NCI-H774 (cell line): ENCODE measurements at places on chromosomes 13 and 19.

- DNase-seq, result no peak
These were observed 19.4 kb downstream of the MLLT1 start for GRCh38 chr19:6260376-6260775.

DNA sequence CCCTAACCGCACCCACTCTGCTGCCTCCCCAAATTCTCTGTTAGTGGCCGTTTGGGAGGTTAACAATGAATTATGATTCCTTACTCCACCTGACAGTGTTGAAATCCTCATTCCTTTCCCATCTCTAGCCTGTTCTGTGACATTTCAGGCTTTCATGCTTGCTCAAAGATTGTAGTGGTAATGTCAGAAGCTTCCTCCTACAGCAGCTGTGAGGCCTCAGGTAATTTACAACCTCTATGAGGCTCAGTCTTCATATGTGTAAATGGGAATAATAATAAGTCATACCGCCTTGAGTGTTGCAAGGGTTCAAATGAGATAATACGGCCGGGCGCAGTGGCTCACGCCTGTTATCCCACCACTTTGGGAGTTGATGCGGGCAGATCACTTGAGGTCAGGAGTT lies 977 bp upstream of the SLC1A5 start:
- DNase-seq, result no peak

DNA sequence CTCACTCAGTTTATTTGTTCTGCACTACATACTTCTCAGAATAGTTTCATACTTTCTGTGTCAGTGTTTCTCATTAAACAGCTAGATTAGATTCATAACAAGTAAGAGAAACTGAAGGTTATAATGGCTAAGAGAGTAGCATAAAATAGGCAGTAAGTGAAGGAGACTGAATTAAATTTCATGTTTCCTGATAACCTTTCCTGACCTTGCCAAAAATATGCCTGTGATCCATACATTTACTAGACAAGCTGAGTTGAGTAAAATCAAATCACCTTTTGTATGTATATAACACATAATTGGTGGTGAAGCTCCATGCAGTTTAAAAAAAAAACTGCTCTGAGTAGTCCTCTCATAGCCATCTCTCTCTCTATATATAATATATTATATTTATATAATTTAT lies 545.3 kb upstream of the PCDH20 start:
- DNase-seq, result no peak

DNA sequence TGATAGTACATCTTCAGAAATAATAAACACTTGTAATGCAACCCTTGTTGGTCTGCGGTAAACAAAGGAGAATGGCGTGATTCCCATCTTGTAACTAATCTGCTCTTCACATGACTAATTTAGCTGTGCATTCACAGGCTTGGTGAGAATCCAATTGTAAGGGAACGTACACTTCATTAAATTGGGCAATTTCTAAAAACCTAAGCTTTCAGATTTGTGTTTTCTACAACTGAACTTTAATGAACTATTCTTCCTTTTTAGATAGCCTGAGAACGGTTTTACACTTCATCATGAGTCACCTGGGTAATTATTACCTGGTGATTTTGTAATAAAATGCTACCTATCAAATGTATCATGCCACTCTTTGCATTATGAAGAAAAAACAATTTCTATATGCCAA lies 306.9 kb downstream of the KLF5 start:
- no peak for DNase-seq

DNA sequence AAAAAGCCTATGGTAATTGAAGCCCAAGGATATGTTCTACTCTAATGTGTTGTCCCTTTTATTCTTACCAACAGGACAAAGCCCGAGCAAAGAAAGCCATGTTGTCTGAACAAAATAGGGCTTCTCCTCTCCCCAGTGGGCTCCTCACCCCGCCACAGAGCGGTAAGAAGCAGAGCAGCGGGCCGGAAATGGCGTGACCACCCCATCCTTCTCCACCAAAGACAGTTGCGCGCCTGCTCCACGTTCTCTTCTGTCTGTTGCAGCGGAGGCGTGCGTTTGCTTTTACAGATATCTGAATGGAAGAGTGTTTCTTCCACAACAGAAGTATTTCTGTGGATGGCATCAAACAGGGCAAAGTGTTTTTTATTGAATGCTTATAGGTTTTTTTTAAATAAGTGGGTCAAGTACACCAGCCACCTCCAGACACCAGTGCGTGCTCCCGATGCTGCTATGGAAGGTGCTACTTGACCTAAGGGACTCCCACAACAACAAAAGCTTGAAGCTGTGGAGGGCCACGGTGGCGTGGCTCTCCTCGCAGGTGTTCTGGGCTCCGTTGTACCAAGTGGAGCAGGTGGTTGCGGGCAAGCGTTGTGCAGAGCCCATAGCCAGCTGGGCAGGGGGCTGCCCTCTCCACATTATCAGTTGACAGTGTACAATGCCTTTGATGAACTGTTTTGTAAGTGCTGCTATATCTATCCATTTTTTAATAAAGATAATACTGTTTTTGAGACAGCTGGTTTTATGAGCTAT lies 12.0 kb downstream of the CCNE1 start:
- no peak for DNase-seq

- no peak for DNase-seq
These were observed 25.3 kb downstream of the LMO7 start for GRCh38 chr13:75661443-75661842.

DNA sequence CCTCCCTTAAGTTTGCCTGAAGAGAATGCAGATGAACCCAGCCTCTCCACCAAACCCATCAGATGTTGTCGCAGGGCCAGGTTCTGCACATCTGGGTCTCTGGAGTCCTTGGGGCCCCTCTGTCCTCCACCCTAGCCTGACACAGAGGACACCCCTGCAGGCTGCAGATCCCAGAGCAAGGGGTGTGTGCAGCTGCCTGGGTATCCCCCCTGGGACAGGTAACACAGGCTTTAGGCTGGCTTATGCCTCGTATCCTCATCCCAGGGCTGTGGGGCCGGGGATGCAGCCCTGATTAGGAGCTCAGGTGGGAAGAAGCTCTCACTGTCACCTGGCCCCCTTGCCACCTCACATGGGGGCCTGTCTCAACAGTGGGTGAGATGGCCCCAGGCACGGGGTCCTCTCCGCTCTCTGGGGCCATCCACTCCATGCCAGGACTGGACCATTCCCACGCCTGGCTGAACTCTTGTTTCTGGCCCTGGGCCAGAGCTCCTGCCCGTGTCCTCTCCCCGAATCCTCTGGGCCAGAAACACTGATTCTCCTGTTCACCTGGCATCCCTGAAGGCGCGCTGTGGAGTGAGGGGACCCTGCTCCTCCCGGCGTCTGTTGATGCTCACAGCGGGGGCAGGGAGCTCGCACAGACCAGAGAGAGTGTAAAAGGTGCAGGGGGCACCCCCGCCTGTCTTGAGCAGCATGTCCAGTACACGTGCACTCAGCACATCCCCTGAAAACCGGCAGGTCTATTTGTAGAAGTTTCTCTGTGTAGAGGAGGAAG lies 38.7 kb upstream of the TPM4 start:
- DNase-seq, result no peak

GRCh38 chr13:63304497-63304896 lies 1888.8 kb upstream of the PCDH20 start:
- DNase-seq, result no peak

GRCh38 chr19:21202865-21203494 lies 61.1 kb downstream of the ZNF431 start:
- peak; percentile 7 for DNase-seq

GRCh38 chr13:101570410-101570809 lies 117.9 kb downstream of the ITGBL1 start:
- no peak for DNase-seq

DNA sequence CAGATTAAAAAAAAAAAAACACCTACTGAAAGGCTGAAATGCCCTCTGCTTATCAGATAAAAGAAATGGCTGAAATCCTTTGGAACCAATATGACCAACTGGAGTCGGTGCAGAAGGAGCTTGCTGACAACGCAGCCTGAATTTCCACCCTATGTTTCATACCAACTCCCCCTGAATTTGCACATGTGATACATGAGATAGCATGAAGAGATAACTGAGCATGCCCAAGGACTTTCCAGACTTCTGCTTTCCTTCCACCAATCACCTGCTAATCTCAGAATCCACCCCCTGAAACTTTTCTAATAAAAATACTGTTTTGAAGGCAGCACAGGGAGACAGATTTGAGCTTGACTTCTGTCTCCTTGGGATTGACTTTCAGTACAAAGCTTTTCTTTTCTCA lies 32.2 kb upstream of the WDFY2 start:
- no peak for DNase-seq

DNA sequence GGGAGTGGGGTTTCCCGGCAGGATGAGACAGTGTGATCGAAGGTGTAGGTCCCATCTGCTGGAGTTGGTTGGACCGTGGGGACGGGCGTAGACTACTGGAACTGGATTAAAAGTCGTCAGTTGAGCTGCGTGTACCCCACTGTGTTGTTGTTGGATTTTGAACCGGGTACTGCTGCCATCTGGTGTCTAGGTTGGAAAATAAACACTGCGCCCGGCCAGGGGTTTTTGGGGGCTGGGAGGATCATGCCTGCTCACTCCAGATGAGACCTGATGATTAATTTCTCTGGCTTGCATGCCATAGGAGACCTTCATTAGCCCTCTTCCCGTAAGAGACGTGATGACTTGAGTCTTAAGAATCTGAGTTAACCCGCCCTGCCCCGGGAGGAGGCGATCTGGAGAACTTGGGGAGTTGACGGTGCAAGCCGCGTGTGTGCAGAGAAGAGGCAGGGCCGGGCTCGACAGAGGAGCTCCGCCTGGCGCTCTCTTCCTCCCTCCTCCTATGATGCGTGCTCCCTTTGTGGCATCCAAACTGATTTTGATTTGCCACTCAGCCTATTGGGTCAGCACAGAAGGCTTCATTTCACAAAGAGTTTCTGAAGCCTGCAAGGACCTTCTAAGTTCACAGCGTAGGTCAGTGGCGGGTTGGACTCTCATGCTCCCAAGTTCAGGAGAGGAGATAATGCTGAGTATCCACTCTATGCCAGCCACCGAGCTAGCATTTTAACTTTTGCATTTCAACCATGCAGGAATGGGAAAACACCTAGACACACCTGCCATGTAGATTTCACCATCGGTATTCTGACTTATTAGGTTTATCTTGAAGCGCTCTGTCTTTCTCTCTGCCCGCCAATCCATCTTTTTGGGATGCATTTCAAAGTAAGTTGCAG lies 2.7 kb downstream of the UHRF1 start:
- DNase-seq, result no peak

DNA sequence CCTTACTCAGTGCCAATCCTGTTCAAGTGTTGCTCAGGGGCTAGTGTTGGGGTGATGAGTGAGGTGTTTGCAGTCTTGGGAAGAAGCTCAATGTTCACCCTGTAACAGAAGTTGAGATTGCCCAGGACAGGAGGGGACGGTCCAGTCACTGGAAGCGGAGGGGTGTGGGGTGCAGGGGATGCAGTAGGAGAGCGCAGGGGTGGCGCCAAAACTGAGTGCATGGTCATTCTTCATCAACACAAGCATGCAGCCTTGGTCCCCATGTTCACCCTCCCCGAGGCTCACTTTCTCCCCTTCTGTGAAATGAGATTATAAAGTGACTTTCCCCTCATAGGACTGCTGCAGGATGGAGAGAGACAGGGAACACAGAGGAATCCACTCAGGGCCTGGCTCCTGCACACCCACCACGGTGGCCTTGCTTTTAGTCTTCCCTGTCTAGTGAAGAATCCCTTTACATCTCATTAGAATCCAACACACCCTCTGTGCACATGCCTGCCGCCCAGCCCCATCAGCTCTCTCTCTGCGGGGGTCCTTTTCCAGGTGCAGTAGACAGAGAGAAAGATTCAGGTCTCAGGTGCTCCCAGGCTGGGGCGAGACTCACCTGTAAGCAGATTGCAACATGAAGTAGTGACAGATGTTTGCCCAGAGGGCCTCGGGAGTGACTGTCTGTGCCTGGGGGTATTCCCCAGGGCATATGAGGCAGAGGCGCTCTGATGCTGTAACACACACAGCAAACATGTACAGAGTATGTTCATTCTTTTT lies 93.2 kb downstream of the TSHZ3 start:
- DNase-seq, result no peak

DNA sequence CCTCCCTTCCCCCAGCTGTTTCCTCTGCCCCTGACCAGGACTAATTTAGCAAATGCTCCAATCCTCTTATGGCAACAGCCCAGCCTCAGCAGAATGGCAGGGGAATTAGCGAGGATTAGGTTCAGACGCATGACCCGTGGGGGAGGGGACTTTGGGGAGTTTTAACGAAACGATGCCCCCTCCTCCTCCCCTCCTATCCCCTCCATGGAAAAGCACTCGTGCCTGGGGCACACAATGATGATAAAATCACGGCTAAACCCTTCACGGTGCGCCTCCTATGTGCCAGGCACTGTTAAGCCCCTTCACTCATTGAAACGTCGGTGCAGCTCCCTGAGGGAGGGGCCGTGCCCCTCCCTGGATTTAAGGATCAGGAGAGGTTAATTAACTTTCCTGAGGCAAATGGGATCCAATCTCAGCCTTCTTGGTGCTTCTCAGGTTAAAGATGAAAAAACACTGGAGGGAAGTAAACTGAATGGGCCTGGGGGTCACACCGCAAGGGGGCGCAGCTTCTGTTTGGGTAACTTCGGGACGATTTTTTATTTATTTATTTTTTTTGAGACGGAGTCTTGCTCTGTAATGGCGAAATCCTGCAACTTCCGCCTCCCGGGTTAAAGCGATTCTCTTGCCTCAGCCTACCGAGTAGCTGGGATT lies 10.1 kb upstream of the TPRX2 start:
- DNase-seq, result no peak

- DNase-seq, result no peak
These were observed 7.6 kb downstream of the PDE4C start for GRCh38 chr19:18218600-18218999.

DNA sequence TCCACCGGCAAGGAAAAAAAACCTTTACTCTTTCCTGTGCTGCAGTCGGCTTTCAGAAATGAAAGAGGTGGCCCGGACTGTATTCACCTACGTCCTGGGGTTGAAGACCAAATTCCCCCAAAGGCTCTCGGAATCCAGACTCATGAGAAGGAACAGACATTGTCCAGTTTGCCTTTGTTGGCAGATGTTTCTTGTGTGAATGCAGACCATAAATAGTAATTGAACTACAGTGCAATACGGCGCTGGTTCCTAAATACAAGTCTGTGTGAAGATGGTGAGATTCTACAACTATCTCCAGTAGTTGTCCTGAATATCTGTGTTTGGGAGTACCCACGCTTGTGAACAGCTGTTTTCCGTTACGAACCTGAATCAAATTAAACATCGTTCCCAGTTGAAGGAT lies 11.2 kb upstream of the PTOV1 start:
- no peak for DNase-seq

DNA sequence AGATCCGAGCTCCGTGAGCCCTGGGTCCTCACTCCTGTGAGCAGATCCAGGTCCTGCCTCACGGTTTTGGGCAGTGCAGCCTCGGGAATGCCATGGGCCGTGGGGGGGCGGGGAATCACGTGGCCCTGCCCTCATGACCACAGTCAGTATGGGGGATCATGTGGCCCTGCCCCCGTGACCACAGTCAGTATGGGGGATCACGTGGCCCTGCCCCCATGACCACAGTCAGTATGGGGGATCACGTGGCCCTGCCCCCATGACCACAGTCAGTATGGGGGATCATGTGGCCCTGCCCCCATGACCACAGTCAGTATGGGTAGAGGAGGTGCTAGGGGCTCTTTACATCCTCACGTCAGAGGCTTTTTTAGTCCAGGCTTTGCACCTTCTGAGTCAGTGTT lies 64.3 kb upstream of the F7 start:
- no peak for DNase-seq
